ENCODE measurements at places on chromosomes 4 and X. TPM values are rescaled to one million over a fixed set of nuclear protein-coding genes. Genes with fewer than 3 reads are reported as not detected.

ADGRL3 gene
- not detected for total RNA-seq

VGLL1 gene
- total RNA-seq, result not detected

HAND2 gene
- 0.58 TPM for total RNA-seq

NXF2B gene
- total RNA-seq, result not detected

HS3ST1 gene
- total RNA-seq, result under 0.01 TPM

Measured in smooth muscle cell of trachea (primary cell).